ENCODE measurements at places on chromosomes 7 and 10.

- no peak for DNase-seq
Measured at GRCh38 chr10:103668351-103669242, 175.1 kb downstream of the NEURL1 start.

DNA sequence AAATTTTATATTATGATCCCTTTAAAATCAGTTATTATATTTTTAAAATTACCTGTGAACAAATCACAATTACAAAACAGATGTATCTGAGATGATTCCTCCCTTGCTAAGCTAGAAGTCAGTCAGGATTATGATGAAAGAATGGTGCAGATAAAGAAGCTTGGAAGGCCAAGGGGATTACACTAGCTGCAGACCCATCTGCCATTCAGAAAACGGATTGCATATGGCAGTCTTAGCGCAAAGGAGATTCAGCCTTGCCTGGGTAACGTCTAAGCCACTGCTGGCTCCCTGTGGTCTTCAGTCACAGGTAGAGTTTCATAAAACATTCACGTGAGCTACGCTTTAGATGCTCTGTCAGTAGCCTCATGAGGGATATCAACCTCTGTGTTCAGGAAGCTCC lies 222.2 kb downstream of the POU6F2 start:
- no peak for DNase-seq

- no peak for DNase-seq
Measured at GRCh38 chr7:40551685-40552576, 417.1 kb downstream of the SUGCT start.

- no peak for DNase-seq
Measured at GRCh38 chr7:68689087-68689433, 909.2 kb upstream of the AUTS2 start.

DNA sequence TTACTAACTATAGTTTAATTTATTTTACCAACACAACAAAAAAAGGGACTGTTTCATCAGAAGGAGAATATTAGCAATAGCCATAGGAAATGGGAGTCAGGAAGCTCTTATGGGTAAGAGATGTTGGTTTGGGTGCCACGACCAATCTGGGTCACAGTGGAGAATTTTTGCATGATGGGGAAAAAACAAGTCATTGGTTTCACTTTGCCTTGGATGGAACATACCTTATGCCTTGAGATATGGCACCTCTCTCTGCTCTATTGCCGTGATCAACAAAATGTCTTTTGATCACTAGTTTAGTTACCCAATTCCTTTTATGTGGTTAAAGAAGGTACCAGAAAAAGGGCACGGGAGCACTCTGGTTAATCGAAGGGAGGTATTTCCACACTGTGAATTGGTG lies 48.2 kb downstream of the PNLIPRP3 start:
- DNase-seq = no peak

DNA sequence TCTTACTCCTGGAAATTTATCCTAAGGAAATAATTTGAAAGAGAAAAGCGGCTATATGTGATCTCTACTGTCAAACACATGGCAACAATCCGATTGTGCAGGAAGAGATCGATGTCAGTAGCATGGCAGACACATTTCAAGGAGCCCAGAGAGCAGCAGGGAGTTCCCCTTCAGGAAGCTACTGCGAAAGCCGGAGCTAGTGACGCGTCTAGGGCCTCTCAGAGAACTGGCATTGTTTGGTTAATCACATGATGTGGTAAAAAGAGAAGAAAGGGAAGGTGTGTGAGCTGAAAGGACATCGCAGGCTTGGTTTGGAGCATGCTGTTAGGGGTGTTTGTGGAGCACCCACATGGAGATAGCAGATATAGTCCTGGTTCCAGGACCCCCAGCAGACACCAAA lies 74.9 kb downstream of the BEND7 start:
- no peak for DNase-seq

GRCh38 chr7:45220846-45221618 lies 63.4 kb downstream of the RAMP3 start:
- DNase-seq = no peak

DNA sequence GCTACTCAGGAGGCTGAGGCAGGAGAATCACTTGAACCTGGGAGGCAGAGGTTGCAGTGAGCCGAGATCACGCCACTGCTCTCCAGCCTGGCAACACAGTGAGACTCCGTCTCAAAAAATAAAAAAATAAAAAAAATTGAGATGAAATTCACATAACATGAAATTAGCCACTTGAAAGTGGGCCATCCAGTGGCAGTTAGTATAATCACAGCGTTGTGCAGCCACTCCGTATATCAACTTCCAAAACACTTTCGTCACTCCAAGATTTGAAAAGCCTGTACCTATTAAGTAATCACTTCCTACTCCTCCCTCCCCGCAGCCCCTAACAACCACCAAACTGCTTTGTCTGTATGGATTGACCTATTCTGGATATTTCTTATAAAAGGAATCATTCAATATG lies 20.7 kb upstream of the CACUL1 start:
- DNase-seq = no peak

GRCh38 chr10:23505797-23506465 lies 67.1 kb downstream of the OTUD1 start:
- no peak for DNase-seq

- no peak for DNase-seq
Measured at GRCh38 chr10:43689007-43689491, 40.4 kb upstream of the ZNF32 start.

DNA sequence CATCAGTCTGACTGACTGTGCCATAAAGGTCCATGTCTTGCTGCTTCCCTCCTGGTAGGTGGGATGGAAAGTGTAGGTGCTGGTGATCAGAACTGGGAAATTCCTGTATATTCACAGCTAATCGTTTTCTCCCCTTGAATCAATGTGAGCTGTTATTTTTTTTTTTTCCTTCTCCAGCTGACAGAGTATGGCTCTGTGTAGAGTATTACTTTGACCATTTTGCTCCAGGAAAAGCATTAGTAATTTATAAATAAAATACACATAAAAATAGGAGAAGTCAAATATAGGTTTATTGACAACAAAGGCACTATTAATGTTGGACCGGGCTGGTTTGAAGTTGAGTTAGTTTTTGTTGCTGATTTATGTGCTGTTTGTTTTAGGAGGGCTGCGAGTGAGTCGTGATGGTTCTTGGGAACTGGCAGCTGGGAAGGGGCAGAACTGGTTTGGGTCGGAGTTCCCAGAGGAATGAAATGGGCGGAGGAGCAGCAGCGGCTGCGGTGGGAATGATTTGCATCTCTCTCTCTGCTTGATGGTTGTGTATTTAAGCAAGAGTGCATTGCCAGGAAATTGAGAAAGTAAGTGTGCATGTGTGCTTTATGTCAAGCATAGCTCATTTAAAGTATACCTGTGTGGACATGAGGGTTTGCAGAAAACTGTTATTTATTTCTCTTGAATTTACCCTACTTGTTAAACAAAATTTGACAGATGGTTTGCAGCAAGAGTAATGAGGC lies 80.9 kb downstream of the LRMDA start:
- no peak for DNase-seq

GRCh38 chr7:11313801-11314200 lies 340.1 kb downstream of the PHF14 start:
- DNase-seq = no peak

DNA sequence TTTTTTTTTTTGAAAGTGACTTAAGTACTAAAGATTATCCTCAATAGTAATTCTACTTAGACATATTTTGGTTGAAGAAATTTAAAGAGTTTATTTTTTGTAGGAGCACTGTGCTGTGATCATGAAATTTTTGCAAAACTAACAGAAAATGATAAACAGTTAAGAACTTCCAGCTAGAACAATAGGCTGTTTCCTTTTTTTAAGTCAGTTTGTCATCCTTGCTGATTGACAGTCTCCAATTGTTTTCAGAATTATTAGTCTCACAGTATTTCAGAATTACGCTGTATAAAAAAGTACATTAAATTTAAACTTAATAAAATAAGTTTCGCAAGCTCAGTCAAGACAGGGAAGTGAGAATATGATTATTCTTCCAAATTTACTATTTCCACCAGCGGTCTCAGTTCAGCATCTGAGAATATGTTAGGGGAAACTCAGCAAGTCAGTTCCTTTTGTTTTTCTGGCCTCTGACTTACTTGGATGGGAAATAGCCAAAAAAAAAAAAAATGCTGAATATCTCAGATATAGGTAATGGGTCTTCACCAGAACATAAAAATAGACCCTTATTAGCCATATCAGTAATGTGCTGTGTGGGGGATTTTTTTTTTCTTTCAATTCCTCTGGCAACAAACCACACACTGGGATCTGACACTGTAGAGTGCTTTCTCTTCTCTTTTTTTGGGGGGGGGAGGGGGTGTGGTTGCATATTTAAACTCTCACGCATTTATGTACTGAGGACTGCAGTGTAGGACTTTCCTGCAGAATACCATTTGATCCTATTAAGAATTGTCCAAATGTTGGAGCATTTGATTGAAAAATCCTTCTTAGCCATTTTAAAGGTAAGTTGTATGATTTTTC lies at the start of gene CD36:
TSS of gene CD36 (plus strand) at position 732 of the 855 bp plus-strand sequence. CDS start 8,099 bp downstream, outside the sequence.
- DNase-seq = no peak

DNA sequence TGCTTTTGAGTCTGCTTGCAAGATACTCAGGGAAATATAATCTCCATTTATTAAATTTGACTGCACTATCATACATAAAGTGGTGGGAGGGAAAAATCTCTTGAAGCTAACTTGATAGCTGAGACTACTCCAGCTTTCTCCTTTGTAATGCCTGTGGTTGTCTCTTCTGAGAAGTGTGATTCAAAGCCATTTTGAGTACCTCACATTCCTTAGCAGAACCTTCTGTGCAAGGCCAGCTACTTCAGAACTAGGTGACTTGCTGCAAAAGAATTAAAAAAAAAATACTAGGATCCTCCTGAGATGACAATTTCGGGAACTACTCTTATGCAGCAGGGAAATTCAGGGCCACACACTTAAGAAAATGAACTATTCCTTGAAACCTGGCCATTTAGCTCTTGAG lies 294.8 kb downstream of the MDFIC start:
- DNase-seq = no peak

- no peak for DNase-seq
Measured at GRCh38 chr7:82668676-82669075, 225.1 kb upstream of the CACNA2D1 start.

DNA sequence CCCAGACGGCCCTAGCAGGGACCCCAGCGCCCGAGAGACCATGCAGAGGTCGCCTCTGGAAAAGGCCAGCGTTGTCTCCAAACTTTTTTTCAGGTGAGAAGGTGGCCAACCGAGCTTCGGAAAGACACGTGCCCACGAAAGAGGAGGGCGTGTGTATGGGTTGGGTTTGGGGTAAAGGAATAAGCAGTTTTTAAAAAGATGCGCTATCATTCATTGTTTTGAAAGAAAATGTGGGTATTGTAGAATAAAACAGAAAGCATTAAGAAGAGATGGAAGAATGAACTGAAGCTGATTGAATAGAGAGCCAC lies 184 bp downstream of the CFTR start:
- DNase-seq = no peak

DNA sequence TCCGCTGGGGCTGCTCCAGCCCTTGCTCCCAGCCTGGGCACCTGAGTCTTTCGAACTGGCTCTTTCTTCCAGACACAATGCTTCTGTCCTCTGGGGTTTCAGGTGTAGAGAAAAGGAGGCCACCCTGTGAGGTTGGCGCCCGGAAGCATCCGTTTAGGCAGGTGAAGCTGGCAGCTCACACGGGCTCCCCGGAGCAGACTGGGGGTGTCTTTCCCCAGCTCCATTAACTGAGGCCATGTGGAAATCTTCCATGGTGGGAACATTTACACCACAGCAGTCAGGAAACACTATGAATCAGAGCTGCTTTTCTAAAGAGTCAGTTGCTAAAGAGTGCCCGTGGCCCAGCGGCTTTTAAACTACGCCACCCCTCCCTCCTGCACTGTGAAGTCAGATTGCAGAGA lies 29.2 kb downstream of the PRKAG2 start:
- no peak for DNase-seq

GRCh38 chr10:87761153-87761552 lies 56.9 kb downstream of the ATAD1 start:
- DNase-seq = no peak

DNA sequence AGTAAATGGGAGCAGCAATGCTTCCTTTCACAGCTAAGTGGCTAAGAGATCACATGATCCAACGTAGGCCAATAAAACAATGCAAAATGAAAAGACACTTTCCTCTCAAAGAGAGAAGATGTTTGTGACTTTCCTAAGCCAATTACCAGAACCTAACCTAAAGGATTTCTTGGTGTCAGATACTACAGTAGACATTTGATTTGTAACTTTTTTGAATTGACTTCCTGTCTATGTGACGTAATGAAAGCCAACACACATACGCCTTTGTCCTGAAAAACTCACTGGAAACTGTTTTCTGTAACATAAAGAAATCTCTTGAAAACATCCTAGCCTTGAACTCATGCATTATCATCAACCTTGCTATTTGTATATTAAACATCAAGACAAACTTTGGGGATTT lies 417.1 kb downstream of the GPAM start:
- DNase-seq = no peak

- DNase-seq = no peak
Measured at GRCh38 chr7:118949031-118949430, 724.5 kb downstream of the ANKRD7 start.

DNA sequence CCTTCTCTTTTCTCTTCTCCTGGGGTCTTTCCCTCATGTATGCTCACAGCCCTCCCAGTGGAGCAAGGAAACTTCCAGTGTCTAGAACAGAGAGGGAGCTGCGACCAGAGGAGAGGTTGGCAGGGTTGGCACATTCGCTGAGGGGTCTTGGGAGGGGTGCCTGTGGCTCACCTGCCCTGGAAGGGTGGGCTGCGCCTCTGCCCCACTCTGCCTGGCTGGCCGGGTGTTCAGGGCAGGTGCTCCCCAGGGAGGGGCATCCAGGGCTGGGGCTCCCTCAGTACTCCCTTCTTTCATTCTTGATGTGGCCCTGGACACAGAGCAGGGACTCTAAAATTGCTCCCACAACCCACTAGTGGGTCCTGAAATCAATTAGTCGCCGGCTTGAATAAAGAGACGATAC lies 16.9 kb downstream of the SHH start:
- DNase-seq = no peak

DNA sequence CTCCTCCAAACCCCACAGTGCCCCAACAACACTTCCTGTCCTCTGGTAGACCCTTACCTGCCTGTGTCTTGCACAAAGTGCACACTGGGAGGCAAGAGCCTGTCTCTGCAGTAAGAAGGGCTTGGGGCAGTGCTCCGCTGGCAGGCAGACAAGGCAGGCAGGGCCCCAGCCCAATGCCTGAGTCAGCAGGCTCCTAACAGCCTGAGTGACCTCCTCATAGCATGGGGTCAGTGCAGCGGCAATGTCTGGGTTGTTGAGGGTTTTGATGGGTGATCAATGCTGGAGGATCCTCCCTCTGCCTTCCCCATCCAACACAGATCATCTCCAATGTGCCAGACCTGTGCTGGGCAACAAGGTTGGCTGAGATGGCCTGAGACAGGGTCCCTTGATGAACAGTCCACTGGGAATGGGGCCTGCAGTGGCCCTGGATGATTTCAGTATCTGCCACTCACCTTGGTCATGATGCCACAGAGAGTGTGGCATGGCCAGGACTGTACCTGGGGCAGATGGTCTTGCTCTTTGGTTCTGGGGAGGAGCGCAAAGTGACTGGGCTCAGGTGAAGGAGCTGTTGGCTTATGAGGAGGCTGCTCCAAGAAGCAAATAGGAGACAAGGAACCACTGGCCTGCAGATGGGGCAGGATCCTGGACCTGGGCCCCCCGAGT lies 55.6 kb upstream of the CAMK2B start:
- no peak for DNase-seq

GRCh38 chr10:97119058-97119745 lies 66.6 kb downstream of the SLIT1 start:
- DNase-seq = no peak
